Stimulated activated CD8-positive, alpha-beta memory T cell treated with anti-CD3 and anti-CD28 coated beads, Interleukin-4, amount 100 ng/mL, for 1 hour (primary cell): ENCODE measurements at places on chromosomes 11 and 22.

DNA sequence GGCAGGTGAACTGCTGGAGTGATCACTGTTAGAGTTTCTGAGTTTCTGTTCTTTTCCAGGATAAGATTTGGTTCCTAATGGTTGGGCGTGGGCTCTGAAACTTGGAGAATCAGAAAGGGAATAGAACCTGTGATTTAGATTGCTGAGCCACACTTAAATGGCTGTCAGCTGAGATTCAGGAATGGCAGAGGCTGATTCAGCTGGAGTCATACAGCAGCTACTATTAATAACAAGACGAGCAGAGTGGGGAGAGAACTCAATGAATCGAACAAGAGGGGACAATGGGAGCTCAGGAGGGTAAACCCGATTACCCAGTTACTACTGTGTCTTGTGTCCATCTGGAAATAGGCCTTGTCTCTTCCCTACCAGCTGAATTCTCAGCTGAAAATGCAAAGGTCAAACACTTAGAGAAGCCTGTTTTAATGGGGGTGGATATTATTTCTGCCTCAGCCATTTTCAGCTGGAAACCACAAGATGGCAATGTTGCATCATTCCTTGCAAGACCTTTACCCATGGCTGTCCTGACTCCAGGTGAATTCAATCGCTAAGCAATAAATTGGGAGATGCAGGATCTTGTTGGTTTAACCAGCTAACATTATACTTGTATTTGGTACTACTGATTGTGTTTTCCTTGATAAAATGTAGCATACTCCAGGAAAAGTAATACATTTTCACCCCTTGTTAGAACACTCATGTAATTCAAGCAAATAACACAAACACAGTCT, 104.5 kb upstream of the RAG2 start:
- DNase-seq, result no peak

GRCh38 chr11:124867700-124868099, 2.5 kb downstream of the ROBO3 start:
- no peak for DNase-seq

GRCh38 chr11:111532365-111532709, 8.2 kb upstream of the LAYN start:
- DNase-seq, result no peak

DNA sequence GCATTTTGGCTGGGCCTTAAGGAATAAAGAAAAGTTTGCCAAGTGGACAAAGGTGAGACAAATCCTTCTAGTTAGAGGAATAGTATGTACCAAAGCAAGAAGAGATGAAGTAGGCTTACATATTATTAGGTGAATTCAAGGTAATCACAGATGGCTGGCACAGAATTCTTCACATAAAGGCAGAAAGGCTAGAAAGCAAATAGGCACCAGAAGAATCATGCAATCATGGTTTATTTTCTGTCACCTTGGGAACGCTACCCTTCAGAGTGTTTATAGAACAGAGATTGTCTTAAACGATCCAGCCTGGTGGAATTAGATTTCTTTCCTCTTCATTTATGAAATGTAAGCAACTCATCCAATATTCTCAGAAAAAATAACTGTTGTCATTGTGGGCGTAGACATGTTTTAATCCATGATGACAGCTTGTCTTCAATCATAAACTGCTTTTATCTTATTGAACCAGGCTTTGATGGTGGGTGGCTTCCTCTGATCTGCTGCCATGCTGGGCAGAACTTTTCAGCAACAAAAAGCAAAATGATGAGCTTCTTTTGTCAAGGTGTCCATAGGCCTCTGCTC, 49.0 kb upstream of the CSNK2A3 start:
- DNase-seq, result no peak

DNA sequence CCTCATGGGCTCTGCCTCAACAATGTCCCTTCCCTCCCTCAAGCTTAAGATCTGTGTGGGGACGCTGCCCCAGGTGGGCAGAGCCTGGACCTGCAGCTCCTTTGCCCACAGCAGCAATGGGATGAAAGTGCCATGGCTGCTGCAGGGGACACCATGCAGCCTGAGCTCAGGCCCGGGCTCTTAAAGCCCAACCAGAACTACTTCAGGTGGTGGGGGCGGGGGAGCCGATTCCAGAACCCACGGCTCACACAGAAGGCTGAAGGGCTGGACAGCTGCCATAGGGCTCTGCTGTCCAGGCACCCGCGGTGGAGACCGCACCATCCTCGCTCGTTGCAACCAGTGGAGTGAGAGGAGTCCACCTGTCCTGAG, 12.5 kb downstream of the CHID1 start:
- DNase-seq, result no peak

DNA sequence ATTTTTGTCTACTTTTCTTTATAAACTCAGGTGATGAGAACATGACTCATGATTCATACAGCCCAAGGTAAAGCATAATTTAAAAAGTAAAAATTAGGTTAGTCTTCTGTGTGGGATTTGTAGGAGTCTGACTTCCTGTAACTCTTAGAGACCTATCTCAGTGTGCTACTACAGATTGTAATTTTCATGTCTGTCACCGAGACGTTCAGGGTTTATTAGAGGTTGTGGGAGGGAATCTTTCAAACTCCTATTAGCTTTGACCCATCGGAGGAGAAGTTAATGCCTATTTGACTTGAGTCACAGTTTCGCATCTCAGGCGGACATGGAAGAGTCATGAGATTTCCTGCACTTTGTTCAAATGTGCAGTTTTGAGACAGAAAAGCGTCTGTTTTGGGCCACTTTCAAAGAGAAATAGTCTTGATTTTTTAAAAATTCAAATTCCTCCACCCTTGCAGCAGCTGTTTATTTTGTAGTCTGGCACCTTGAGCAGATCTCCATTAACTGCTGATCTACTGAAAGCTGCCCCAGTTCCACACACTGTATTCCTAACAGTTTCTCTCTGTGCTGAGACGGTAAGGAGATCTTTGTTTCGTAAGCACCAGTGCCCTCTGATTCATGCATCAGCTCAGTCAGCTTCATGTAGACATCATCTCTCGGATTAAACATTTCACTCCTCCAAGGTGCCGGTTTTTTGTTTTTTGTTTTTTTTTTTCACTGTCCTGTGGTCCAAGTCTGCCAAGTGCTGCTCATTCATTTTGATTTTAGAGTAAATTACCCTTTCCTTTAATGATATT, 24.3 kb downstream of the ALKBH3 start:
- no peak for DNase-seq

- DNase-seq, result no peak
Observed at GRCh38 chr11:122804796-122805195, 33.5 kb upstream of the CRTAM start.

DNA sequence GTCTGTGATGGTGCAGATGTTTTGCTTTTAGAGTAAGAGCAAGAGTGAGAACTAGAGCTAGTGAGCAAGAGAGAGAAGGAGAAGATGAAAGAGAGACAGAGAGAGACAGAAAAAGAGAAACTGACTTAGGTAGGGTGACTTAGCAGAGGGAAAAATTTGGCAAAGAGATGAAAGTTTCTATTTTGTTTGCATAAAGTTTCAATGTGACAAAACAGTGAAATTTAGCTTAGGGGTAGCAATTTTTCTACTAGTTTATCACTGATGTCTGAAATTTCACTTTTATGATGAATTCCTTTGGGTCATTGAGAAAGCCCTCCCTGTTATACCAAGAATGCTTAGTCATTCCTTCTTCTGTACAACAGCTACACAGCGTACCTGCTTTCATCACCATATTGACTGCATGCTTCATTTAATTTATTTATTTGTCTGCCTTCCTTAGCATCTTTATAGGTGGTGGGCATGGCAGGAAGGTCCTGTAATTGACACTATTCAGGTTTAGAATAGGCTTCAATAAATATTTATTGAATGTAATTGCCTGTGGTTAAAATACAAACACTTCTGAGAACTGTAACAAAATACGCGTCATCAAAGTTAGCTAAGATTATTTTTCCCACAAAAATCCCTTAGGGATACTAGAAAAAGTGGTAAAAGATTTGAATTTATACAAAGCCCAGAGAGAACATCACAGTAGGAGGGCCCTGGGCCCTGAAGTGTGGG, 19.9 kb upstream of the CTSC start:
- no peak for DNase-seq

- DNase-seq, result no peak
Observed at GRCh38 chr11:134987223-134987768, 575.3 kb upstream of the B3GAT1 start.

GRCh38 chr11:100918551-100919500, 210.8 kb downstream of the PGR start:
- no peak for DNase-seq

DNA sequence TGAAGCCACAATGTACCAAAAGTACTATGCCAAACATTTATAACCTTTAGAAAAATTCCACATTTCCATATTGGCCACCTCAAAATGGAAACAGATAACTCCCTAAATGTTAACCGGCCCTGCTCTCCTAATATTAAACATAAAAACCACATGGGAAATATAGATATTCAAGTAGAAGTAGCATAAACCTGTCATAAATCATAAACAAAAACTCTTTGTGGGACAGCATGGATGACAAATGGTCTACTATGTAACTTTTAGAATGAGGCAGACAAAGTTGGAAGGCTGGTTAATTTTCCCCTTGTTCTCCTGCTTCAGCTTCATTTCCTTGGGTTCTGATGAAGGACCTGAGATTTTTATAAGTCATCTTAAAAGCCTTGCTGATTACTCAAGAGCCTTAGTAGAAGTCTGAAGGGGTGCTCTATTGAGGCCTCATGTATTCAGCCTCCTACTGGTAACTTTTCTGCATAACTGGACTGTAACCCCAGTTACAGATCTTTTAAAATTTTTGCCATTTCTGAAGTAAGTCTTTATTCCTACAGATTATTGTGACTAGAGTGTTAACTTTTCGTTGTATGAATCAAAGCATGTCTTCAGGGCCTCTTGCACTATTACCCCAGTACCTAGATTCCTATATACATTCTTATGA, 116.4 kb downstream of the STIM1 start:
- DNase-seq, result no peak

DNA sequence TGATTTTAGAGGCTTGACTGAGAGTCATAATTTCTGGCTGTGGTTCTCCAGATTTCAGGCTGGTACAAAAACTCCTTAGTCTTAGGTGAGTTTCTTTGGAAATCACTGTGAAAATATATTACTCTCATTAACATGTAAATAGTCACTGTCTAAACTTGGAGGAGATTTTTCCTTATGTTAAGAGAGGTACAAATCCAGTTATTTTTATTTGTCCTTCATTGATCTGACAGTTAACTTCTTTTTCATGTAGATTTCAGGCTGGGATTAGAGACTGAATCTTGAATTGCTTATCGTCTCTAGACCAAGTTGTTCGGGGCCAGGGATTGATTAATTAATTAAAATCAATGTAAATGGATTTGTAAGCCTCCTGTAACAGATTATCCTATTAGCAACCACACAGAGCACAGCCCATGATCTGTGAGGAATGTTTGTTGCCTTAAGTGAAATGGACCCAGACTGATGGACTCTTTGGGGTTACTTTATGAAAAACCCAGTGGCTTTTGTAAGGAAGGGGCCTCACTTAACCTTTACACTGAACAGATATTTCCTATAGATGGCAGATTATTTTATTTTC, 21.1 kb downstream of the TEAD1 start:
- DNase-seq, result no peak

DNA sequence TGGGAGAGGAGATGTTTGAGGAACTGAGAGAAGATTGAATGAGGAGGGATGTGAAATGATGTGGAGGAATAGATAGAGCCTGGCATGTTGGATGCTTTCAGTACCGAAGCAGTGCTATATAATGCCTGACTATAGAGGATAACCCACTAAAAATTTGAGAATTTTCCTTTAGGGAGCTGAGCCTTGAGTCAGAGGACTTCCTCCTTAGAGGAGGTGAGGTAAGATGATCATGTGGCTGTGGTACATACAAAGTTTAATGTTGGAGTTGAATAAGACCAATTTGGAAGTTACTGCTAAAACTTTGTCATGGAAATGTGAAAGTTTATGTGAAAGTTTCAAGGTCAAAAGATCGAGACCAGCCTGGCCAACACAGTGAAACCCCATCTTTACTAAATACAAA, 66.9 kb downstream of the YAP1 start:
- DNase-seq, result no peak

DNA sequence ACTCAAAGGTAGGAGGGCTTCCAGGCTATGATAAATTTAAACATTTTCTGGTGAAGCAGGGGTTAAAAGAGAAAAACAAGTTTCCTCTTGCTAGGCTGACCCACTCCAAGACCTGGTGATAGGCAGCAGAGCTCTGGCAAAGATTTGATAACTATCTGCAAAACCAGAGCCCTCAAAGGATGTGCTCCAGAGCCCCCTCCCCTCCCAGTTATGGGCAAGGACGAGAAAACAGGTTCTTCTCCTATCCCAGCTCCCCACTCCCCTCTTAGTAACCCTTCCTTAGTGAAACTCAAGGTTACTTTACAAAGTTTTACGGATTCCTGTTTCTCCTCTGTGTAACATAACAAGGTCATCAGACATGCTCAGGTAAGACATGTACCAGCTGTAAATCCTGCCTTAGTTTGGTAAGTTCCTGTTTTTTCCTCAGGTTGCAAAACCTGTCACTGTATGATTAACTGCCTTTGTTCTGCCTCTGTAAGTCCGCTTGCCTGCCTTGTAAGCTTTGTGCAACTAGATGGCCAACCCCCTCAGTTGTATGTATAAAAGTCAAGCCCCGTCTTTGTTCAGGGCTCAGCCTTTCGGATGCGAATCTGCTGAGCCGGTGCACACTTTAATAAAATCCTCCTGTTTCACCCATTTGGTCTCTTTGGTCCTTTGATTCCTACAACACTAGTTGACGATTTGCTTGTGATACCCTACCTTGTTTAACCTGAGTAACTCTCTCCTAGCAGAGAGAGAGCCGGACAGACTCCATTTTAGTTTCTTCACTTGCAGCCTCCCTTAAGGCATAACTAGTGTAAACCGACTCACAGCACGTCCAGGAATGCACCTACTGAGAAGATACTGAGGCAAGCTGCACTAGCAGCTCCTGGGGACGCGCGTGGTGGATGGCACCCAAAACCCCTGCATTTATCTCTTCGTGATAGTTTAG, 13.9 kb downstream of the APOBEC3H start:
- no peak for DNase-seq

DNA sequence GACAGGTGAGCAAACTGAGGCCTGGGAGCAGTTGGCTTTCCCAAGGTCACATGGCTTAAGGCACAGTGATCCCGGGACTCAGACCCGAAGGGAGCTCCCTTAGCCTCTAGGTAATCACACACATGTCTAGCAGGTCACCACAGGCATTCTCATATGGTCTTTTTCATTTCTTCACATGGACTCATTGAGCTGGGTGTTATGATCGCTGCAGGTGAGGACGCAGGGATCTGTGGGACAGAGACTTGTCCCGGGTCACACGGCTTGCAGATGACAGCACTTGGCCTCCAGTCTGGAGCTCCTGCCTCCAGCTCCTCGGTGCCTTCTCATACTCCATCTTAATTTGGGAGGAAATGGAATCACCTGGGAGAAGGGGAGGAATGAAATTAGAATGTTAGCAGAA, 23.6 kb upstream of the CACNG2 start:
- DNase-seq, result no peak

DNA sequence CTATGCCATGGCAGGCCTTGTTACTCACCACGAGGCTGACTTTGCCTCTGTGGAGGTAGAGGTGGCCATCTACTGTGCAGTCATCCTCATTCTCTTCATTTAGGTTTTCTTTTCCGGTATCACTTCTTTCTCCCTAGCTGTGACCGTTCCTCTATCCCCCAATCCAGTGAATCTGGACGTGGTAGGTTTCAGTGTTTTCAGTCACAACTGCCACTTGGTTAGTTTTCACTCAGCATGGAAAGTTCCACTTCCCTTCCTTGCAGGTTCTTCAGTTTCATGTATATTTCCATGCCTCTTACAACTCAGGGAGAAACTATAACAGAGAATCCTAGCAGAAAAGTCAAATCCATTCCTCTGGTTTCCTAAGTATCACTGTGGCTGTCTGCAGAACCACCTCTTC, 1.9 kb downstream of the HPS4 start:
- DNase-seq, result no peak
